ENCODE measurements at places on chromosomes 5 and 9.

- DNase-seq, result no peak
Observed at GRCh38 chr5:172170251-172170701, 17.7 kb downstream of the STK10 start.

DNA sequence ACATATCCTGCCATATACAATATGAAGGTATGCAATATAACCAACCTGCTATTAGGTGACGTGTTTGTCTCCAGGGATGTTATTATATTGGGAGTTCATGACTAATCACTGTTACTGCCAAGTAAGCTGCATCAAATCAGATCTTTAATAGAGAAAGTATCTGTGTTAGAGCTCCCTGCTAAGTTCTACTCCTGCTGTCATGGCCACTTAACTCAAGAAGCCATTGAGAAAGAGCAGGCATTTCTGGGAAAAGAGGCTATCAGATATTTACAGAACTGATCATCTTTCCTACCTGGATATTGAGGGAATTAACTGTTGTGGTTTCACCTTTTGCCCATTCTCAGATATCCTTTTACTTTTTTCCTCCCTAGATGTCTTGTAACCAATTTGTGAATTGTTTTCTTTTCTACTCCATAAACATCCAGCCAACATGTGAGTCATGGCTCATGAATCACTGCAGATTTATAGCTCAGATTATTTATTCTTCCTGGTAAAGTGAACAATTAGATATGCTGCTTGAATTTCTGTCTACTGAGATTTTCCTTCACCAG is 634.8 kb upstream of the FAM174A start:
- DNase-seq, result no peak

GRCh38 chr5:28473531-28474107 is 1435.2 kb upstream of the CDH9 start:
- DNase-seq, result no peak

GRCh38 chr9:114906922-114907571 is 23.3 kb downstream of the TNFSF8 start:
- DNase-seq, result no peak

DNA sequence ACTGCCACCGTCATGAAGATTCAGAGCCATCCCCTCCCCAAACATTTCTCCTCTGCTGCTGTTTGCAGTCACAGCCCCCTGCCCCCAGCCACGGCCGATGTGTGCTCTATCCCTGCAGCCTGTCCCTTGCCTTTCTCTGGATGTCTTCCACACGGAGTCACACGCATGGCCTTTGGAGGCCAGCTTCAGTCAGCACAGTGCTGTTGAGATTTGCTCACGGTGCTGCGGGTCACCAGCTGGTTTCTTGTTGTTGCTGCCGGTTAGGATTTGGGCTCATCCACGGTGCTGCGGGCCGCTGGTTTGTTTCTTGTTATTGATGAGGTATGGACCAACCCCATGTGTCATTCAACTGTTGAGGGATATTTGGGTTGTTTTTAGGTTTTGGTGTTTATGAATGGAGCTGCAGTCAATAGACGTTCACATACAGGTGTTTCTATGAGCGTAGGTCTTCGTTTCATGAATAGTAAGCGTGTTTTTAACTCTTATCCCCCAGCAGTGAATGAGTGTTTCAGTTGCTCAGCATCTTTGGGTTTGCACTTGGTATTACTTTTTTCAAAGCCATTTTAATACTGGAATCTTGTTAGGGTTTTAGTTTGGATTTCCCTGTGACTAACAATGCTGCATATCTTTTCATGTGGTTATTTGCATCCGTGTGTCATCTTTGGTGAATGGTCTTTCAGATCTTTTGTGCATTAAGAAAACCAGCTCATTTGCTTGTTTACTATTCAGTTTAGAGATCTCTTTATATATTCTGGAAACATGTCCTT is 57.6 kb downstream of the AHRR start:
- no peak for DNase-seq

DNA sequence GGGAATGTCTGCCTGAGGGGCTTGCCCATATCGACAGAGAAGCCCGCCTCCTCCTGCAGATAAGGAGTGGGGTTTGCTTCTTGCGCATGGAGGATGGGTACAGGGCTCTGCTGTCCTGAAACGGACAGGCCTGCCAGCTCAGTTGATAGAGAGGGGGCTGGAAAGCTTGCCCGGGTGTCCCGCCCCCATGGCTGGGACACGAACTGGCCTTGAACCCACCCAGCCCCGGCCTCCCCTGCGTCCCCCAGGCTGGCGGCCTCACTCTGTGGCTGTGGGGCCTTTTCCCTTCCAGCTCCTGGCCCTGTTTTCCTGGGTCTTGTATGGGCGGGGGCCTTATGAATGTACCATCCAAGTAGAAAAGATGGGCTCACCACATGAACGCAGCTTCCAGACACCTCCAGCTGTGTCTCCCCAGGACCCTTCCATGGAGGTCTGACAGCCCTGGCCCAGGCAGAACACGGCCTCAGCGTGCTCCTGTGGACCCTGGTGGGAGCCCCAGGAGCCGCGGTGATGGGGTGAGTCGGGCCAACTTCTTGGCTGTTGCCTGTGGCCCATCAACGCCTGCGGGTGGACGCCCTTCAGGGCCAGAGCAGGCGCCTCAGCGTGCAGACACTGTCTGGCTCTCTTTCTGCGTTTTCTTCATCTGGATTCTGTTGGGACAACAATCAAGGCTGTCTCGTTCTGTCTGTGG is 15.9 kb upstream of the SLC2A6 start:
- DNase-seq, result no peak

DNA sequence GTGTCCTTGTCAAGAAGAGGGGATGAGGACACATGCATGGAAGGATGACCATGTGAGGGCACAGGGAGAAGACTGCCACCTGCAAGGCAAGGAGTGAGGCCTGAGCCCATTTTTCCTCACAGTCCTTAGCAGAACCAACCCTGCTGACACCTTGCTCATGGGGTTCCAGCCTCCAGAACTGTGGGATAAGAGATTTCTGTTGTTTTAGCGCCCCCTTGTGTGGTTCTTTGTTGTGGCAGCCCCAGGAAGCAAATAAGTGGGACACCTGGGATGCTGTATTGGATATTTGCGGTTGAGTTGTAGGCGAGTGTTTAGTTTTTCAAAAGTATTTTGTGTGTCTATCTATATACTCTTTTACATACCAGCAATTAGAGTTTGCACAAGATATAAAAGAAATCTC is 206.4 kb downstream of the NXNL2 start:
- DNase-seq, result no peak

- DNase-seq, result no peak
Observed at GRCh38 chr9:35864695-35865255, 5.4 kb downstream of the OR13J1 start.

GRCh38 chr5:139113892-139114291 is 84.3 kb downstream of the SIL1 start:
- DNase-seq, result no peak

GRCh38 chr9:92738661-92739081 is 26.0 kb downstream of the BICD2 start:
- no peak for DNase-seq

DNA sequence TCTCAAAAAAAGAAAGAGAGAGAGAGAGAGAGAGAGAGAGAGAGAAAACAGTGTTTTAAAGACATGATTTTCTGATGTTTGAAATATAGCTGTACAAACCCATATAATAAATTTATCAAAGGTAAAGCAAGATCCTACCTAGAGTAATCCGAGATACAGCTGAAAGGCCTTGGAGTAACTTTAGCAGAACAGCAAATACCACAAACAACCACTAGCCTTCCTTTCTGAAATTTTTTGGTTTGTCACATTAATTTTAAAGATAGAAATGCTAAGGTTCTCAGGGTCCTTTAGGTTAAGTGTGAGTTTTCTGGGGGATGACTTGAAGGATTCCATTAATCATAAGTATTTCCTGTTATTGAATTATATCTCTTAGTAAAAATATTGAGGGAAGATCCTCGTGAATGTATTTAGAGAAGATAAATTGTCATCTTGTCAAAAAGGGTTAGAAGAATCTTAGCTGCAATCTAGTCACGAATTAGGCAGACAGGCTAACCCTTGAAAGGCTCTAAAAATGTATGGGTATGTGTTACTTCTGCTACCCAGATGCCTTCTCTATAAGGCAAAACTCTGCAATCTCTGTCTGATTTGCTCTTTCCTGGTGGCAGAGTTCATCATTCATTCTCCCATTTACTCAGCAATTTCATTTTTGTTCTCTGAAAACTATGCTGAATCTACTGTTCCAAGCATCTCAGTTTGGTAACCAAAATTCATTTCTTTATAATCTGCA is 27.3 kb downstream of the F2RL2 start:
- no peak for DNase-seq

GRCh38 chr5:116738239-116738614 is 163.6 kb upstream of the SEMA6A start:
- DNase-seq, result no peak

GRCh38 chr9:37508135-37508833 is 22.5 kb downstream of the POLR1E start:
- DNase-seq, result no peak

- no peak for DNase-seq
Observed at GRCh38 chr5:14416621-14417275, 164.8 kb upstream of the OTULINL start.

GRCh38 chr9:127168756-127169574 is 46.5 kb upstream of the ANGPTL2 start:
- no peak for DNase-seq

DNA sequence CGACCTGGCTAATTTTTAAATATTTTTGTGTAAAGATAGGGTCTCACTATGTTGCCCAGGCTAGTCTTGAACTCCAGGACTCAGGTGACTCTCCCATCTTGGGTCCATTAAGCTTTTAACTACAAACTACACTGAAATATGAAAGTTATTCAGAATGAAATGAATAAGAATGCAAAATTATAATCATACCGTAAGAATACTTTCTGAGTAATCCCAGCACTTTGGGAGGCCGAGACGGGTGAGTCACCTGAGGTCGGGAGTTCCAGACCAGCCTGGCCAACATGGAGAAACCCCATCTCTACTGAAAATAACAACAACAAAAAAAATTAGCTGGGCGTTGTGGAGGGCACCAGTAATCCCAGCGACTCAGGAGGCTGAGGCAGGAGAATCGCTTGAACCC is 1.1 kb upstream of the ORM1 start:
- DNase-seq, result no peak

DNA sequence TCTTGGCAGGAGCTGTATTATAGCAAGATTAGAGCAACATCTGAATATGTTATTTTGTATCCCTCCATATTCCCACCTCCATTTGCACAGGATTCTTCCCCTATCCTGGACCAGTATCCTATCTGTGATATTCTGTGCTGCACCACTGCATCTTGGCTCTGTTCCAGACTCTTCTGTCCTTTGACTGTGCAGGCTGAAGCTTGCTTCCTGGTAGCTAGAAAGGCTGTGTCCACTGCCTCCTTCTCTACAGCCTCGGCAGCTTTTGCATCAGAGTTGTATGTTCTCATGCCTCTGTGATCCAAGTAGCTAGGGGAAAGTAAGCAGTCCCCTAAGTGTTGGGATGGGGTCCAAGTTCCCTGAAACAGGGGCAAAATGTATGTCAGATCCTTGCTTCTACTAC is 104.1 kb downstream of the GAS1 start:
- no peak for DNase-seq

DNA sequence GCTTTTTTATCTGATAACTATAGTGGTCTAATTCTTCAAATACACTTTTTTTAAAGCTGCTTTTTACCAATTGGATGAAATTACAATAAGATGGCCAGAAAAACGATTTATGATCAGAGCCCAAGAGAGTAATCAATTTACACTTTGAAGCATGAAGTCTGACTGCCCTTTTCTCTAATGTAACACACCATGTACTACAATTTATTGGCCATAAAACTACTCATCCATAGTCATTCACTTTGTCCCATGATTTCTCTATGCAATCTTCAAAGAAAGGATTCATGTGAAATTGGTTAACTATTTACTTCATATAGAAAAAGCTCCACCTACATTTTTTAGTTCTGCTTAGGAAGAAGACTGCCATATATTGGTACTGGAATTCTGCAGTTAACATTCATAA is 73.6 kb upstream of the CAST start:
- no peak for DNase-seq
